ENCODE measurements at places on chromosomes 1 and 21.

GRCh38 chr1:198680174-198680875 is 41.5 kb downstream of the PTPRC start:
- DNase-seq, result no peak

- DNase-seq, result no peak
Observed at GRCh38 chr1:150268340-150268704, 494 bp downstream of the APH1A start.

- no peak for DNase-seq
Observed at GRCh38 chr21:34536820-34537219, 24.8 kb upstream of the KCNE1 start.

DNA sequence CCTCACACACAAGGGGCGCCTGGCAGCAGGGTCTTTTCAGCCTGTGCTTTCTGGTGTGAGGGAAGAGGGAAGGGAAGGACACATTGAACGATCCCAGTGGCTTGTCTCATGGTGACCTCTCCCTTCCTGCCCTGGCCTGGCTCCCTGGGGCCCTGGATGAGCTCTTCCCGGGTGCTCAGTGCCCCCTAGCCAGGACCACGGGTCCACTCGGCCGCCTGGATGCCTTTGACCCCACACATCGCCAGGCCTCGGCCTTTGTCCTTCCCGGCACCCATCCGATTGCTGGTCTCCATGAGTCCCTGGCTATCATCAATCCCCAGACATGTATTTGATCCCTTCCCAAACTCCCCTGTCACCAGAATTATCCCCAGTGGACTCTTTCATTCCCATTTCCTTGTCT is 6.0 kb upstream of the TFF3 start:
- DNase-seq, result no peak

DNA sequence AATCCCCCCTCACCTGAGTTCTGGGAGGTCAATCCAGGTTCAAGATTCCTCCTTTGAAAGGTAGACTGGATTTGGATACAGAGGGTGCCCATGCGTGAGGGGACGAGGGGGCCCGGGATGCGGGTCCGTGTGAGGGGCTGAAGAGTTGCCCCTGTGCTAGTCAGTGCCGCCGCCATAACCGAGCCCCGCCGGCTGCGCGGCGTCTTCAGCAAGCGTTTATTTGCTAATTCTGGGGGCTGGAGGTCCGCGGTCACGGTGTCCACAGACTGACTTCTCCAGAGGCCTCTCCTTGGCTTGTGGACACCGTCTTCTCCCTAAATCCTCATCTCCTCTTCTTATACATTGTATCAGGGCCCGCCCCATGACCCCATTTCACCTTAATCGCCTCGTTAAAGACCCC is 20.9 kb upstream of the SAMD11 start:
- no peak for DNase-seq

DNA sequence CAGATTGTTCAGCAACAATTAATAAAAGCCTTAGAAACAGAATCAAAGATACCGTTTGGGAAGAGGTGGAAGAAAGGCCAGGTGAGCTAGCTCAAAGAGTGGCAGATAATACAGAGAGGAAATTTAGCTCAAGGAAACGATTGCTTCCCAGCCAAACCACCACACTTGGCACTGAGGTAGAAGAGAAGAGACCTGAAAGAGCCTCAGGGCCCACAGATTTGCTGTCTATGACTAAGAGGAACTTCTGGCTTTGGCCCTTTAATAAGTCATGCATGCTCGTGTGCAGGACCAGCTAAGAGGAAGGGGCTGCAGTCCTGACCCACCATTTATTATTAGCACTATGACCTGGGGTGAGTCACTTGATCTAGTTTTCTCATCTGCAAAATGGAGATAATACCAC is 72.8 kb upstream of the BCL10 start:
- DNase-seq, result no peak

DNA sequence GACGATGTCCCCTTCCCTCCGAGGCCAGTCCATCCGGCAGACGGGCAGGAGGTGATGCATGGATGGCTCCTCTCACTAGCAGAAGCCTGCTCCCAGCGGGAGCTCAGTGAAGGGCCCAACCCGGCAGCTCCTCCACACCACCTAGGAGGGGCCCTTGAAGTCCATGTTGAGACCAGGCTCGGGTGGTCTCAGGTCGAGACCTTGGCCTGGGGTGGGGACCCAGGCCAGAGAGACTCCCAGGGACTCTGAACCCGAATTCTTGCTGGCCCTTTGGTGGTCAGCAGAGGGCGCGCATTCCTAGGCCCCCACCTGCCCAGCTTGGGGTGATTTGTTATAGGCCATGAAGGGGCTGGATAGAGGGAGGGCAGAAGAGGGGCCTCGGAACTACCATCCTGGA is 642 bp upstream of the NT5C1A start:
- no peak for DNase-seq

- DNase-seq, result no peak
Observed at GRCh38 chr1:183472488-183473216, at the start of gene SMG7. Gene SMG7 (plus strand): TSS chr1:183472499. CDS start chr1:183472621, 122 bp downstream.

- no peak for DNase-seq
Observed at GRCh38 chr1:232872738-232873137, 67.5 kb downstream of the MAP10 start.

DNA sequence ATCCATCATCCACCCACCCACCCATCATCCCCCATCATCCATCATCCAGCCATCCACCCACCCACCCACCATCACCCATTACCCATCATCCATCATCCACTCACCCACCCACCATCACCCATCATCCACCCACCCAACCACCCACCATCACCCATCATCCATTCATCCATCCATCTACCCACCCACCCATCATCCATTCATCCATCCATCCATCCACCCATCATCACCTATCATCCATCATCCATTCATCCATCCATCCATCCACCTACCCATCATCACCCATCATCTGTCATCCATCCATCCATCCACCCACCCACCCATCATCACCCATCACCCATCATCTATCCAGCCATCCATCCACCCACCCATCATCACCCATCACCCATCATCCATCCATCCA is 81.5 kb downstream of the ADARB1 start:
- no peak for DNase-seq

- no peak for DNase-seq
Observed at GRCh38 chr1:34681480-34682451, 73.1 kb upstream of the GJB5 start.

- no peak for DNase-seq
Observed at GRCh38 chr1:81540216-81540615, 260.5 kb upstream of the ADGRL2 start.

DNA sequence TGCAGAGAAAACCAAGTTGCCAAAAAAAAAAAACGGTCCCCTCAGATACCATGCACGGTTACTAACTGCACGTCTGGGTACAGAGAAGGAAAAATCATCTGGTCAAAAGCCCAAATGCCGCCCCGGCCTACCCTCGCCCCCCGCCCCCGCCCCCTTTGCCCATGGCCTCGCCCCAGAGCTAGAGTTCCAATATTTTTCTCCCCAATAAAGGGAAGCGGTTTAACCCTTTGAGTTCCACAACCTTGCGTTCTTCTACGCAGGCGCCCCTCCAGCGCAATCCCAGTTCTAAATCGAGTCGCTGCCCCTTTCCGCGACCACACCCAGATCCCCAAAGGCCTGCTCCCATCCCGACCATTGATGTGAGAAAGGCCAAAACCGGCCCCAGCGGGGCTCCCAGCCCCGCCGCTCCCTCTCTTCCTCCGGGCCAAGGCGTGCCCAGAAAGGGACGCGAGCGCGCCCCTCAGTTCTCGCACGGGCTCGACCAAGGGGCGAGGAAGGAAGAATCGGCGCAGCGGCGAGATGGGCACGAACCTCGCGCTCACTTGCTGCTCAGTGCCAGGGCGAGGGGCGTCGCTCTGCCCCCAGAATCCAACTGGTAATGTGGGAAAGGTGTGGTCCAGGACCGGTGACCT is 797 bp downstream of the WDR47 start:
- DNase-seq, result no peak

DNA sequence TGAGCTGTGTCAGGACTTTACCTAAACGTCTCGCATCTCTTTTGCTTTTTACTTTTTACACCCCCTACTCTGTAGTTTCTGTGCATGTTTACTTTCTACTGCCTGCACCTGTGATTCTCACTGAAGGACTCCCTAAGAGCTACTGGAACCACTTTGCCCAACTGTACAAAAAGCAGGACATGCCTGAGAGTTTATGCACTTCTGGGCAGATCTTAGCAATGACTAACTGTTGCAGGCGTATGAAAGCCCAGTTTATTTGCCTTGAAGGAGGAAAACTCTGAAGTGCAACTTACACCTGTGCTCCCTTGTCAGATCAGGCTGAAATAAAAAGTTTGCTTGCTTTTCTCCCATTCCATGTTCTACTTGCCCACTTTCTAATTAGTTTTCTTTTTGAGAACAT is 467.0 kb upstream of the USP24 start:
- no peak for DNase-seq
